GM23248 (cell line): ENCODE measurements at places on chromosomes 3 and 15. TPM values are rescaled to one million over a fixed set of nuclear protein-coding genes. Genes with fewer than 3 reads are reported as not detected.

DNA sequence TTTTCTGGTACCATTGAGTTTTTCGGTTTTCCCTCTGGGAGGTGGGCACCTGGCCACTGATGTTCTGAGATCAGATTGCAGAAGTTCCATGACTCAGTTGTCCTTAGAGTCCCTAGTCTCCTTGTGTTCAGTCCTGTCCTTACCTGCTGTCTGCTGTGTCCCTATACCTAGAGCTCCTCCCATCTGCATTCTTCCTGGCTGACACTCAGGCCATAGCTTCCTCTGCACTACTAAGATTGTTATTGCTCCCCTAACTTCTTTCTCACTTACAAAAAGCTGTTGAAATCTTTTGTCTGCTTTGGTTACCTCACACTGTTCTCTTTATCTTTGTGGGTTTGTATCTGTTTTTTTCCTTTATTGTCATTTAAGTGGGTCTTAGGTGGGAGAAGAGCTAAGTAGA is 13.2 kb downstream of the USP3 start:
- no peak for DNase-seq

GRCh38 chr15:83449937-83450506 is 2.9 kb downstream of the SH3GL3 start:
- peak; percentile 73 for DNase-seq

Gene ITIH1
- not detected in 2 replicates for total RNA-seq

DNA sequence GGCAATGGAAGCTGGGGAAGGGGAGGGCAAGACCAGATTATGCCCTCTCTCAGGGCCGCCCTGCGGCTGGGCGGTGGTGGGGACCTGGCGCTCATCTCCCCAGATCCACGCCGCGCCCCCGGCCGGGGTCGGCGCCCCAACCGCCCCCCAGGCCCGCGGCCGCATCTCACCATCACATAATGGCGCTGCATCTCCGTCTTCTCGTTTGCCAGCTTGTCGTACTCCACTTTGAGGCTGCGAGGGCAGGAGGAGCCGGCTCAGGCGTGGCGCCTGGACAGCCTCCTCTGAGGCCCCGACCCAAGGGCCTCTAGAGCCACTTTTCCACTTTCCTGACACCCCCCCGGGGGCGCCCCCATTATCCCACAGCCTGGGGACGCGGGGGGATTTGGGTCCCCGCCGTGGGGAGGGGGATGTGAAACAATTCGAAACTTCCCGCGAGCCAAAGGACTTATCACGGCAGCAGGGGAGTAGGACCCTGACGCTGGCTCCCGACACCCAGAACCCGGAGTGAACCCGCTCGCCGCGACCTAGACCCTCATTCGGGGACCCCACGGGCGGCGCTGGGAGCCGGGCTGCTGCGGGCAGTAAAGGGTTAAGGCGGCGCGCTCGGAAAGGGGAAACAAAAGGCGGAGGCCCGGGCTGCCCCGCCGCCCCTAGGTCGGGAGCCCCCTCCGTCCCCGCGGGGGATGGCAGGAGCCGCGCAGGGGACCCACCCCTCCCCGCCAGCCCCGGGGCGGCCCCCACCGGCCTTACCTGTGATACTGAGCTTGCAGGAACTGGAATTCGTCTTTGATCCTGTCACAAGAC is 2.1 kb downstream of the TLE3 start:
- DNase-seq: peak; percentile 62

GRCh38 chr3:63386568-63386967 is 108.5 kb downstream of the SYNPR start:
- peak; percentile 29 for DNase-seq

DNA sequence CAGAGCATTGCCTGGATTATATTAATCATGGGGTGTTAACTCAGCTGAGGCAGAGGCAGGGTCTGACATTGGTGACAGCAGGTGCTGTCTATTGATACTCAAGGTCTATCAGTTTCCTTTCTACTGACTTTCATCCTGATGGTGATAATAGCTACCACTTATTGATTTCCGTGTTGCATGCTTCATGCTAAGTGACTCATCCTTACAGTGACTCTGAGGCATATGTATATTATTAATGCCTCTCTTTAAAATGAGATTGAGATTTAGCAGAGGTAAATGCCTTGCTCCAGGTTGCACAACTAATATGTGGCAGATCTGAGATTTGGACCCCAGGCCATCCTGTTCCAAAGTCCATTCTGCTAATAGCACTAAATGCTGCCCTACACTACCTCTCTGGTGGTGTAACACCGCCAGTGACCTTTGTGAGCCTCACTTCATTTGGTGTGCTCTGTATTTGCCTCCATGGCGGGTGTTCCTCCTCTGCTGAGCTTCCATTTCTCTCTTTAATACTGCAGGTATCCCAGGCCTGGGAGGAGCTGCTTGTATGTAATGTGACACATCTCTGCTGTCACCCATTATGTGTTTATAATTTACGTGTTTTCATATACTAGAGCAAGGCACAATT is 50.4 kb downstream of the GPR171 start:
- no peak for DNase-seq

Gene SCN5A
- 0.13 TPM in 1 of 2 replicates, not detected in the other for total RNA-seq

- DNase-seq: no peak
These were observed 17.9 kb downstream of the CP start for GRCh38 chr3:149203758-149204157.

DNA sequence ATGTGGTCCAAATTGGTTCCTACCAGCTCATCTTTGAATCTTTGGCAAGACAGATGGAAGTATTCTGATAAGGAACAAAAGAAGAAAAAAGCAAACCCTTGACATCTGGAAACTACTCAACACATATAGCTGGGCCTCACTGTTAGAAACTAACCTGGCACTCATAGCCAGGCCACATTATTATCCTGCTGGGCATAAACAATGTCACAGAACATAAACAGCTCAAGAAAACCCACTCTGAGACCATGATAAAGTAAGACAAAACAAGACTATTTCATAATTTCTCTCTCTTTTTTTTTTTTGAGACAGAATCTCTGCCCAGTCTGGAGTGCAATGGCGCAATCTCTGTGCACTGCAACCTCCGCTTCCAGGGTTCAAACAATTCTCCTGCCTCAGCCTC is 1093.2 kb downstream of the FHIT start:
- DNase-seq: no peak

- DNase-seq: no peak
These were observed 25.1 kb downstream of the ATP11B start for GRCh38 chr3:182818296-182818978.

Gene FRMD4B
- total RNA-seq: not detected in 2 replicates

Gene RBSN
- 23.9 and 35.0 TPM in 2 replicates for total RNA-seq

GRCh38 chr3:191123231-191123630 is 75.8 kb upstream of the OSTN start:
- DNase-seq: peak; percentile 9

GRCh38 chr3:58392181-58392580 is 41.5 kb downstream of the PDHB start:
- peak; percentile 37 for DNase-seq

DNA sequence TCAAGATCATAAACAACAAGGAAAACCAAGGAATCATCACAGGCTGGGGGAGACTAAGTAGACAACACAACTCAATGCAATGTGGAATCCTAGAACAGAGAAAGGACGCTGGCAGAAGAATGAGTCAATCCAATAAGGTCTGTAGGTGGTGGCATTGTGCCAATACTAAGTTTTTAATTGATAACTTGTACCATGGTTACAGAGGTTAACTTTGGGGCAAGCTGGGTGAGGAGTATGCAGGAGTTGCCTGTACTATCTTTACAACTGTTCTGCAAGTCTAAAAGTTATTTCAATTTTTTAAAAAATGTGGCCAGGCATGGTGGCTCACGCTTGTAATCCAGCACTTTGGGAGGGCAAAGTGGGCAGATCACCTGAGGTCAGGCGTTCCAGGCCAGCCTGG is 46.2 kb downstream of the RORA start:
- no peak for DNase-seq

- peak; percentile 93 for DNase-seq
These were observed 25.8 kb downstream of the LDHAL6B start for GRCh38 chr15:59232476-59232875.

DNA sequence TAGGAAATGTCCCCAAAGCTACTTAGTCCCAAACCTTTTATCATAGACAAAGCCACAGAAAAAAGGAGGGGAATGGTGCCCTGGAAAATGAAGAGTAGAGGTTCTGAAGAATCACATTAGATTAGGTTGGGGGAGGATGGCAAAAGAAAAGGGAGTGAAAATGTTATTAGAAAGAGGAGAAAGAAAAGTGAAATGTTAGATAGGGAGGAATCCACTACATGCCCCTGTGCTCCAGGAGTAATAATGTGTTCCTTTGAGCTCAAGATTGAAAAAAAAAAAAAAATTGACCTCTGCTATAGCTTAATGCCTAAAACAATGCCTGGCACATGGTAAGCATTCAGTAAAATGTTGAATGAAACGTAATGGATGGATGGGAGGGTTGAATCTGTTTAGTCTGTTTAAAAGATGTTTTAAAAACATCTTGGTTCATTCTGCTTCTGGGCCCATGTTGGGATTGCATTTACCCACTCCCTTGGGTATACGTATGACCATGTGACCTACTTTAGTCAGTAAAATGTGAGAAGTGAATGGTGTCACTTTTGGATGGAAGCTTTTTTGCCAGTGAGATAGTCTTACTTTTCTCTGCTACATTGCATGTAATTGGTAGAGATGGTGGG is 19.0 kb downstream of the MAPK6 start:
- DNase-seq: no peak

DNA sequence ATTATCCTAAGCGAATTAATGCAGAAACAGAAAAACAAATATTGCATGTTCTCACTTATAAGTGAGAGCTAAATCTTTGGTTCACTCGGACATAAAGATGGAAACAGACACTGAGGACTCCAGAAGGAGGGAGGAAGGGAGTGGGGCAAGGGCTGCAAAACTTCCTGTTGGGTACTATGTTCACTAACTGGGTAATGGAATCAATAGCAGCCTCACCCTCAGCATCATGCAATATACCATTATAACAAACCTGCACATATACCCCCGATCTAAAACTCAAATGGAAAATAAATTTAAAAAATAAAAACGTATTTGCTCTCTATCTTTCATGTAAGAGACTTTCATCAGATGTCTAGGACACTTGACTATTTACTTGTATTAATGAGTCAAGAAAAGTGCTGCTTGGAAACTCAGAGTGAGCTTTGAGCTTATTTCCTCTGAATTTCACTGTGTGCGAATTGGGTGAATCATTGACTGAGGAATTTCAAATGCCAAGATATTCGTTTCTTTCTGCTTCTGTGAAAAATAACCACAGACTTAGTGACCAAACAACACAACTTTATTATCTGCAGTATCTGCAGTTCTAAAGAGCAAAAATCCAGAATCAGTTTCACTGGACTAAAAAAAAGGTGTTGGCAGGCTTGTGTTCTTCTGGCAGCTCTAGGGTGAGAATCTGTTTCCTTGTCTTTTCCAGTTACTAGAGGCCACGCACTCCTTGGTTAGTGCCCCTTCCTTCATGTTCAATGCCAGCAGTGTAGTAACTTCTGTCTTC is 18.4 kb downstream of the TM4SF18 start:
- peak; percentile 89 for DNase-seq

Gene GOLGA6D
- total RNA-seq: not detected in 2 replicates

- DNase-seq: no peak
These were observed 9.8 kb downstream of the ARPP19 start for GRCh38 chr15:52559022-52559421.

Gene DAZL
- total RNA-seq: not detected in 2 replicates

DNA sequence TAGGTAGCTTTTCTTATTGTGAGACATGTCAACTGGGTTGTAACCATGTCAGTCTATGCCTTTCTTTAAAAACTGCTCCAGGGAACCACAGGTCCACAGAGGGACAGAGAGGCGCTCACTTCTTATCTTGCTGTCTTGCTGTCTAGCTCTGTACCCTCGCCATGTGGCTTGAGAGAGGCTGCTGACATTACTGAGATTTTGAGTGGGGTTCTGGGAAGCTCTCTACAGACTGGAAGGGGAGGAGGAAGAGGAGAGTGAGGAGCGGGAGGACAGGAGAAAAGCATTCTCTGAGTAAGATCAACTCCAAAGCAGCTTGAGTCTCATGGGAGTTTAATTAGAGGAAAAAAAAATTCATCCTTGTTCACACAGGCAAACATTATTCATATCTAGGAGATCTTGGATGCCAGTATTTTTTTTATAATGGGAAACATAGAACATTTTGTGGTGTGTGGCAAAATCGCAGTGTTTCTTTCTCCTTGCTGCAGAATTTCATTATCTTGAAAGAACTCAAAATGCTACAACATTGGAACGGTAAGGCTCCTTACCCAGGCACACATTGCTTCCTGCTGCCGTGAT is 1037.0 kb upstream of the NR2F2 start:
- no peak for DNase-seq
